Foreskin keratinocyte (primary cell): ENCODE measurements at places on chromosomes 6 and 20. TPM values are rescaled to one million over a fixed set of nuclear protein-coding genes. Genes with fewer than 3 reads are reported as not detected.

- no peak for DNase-seq
Measured at GRCh38 chr6:1868561-1869261, 259.0 kb downstream of the FOXC1 start.

DNA sequence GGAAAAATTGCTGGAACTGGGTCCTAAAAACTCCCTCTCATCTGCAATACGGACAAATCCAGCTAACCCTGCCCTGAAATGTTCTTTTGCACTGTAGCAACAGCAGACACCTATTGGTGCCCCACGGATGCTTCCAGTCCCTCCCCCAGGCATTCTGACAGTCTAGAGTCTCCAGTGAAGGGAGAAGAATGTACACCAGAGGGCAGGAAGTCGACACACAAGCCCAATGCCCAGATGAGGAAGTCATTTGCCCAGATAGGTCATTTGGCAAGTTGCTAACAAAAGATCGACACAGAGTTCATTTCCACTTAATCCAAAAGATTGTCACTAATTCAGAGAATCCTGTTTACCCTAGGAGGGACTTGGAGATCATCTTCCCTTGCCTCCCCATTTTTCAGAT lies 293.0 kb upstream of the PRDM1 start:
- no peak for DNase-seq

GRCh38 chr6:56891754-56892153 lies 63.2 kb upstream of the BEND6 start:
- DNase-seq, result no peak

- no peak for DNase-seq
Measured at GRCh38 chr6:13260831-13261230, 67.5 kb downstream of the TBC1D7 start.

GRCh38 chr20:36113036-36113435 lies 41.5 kb upstream of the EPB41L1 start:
- no peak for DNase-seq

- no peak for DNase-seq
Measured at GRCh38 chr20:9269280-9269971, 200.5 kb downstream of the PLCB4 start.

The GSTA3 gene
- polyA plus RNA-seq, result not detected in 2 replicates

The CLDN20 gene
- polyA plus RNA-seq, result not detected in 2 replicates

The STMND1 gene
- not detected in 2 replicates for polyA plus RNA-seq

The CAP2 gene
- 2.2 and 3.7 TPM in 2 replicates for polyA plus RNA-seq
